Heart right ventricle (tissue), 16 donors: ENCODE measurements at places on chromosomes 7 and 10. TPM values are rescaled to one million over a fixed set of nuclear protein-coding genes. Genes with fewer than 3 reads are reported as not detected.
A peak's percentile ranks its signal among the peaks of the same experiment; 100 is the strongest.

ZWINT gene
- 1.1 TPM for polyA plus RNA-seq

DNA sequence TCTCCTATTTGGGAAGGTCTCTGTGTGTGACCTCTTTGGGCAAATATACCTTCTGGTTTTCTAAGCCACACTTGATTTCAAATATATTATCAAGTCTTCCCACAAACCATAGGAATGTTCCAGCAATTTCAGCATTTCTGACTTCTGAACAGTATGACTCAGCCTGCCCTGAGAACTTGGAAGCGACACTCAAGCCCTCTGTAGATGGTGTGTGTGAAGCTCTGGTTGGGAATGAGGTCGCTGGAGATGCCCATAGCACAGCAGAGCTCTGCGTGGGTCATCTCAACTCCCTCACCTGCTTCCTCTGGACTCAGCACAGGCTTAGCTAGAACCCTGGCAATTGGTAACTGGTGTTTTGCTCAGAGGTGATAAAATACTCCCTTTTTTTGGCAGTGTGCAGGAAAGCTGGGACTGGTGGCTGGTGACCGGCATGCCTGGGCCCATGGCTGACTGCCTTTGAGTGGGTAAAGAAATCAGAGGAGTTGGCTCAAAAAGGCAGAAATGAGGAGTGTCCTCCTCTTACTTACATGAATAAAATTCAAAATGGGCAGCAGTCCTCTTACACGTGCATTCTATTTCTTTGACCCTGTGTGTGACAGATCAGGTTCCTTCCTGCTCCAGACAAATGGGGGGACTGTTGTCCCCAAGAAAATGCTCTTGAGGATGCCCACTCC is 87.5 kb upstream of the NRP1 start:
- H3K27ac ChIP-seq = no peak overlapping the region
- DNase-seq = no peak
- no peaks in the 10 kb centered on the region for H3K36me3 ChIP-seq
- H3K4me1 ChIP-seq = no peaks in the 10 kb centered on the region

TMEM273 gene
- polyA plus RNA-seq = 28.5 TPM

DNA sequence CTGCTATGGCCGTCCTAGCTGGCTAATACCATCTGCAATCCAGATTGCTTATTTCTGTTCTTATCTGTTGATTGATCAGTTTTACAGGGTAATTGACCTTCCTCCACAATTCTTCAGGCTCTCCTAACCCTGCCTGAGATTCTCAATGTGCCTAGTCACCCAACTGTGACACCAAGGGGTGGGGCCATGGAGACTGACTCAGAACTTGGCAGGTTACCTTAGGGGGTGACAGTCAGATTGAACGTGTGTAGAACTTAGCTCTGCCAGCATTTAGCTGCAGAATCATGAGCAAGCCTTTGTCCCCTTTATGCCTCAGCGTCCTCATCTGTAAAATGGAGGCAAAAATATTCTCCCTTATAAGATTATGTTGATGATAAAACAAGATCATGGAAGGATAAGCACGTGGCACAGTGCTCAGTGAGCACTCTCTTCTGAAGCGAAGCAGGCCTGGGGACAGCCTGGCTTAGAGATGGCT is 19.1 kb upstream of the LEP start:
- no peak for DNase-seq
- peaks cover 27% of the 10 kb centered on the region for H3K4me1 ChIP-seq
- peaks cover 46% of the 10 kb centered on the region for H3K27me3 ChIP-seq
- no peak overlapping the region for H3K4me3 ChIP-seq
- no peaks in the 10 kb centered on the region for H3K36me3 ChIP-seq
- no peak overlapping the region for H3K27ac ChIP-seq

GRCh38 chr7:70178787-70179186 is 580.5 kb downstream of the AUTS2 start:
- no peak overlapping the region for H3K4me3 ChIP-seq
- no peak for DNase-seq
- H3K4me1 ChIP-seq = no peaks in the 10 kb centered on the region
- H3K27ac ChIP-seq = no peak overlapping the region
- no peaks in the 10 kb centered on the region for H3K36me3 ChIP-seq

DNA sequence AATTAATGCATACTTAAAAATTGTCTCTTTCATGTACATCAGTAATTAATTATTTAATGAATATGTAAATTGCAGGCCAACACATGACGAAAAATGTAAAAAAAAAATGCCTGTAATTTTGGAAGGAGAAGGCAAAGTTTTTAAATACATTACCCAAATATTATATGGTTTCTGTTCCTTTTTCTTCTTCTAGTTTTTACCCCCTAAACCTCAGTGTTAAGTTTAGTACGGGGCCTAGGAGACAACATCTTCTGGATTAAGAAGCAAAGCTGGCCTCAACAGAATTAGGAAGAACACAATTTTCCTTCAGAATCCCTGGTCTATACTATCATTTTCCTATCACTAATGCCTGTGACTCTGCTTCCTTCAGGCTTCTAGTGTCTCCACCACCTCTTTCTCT is 459.3 kb upstream of the NRP1 start:
- H3K27me3 ChIP-seq = no peaks in the 10 kb centered on the region
- DNase-seq = no peak
- no peak overlapping the region for H3K27ac ChIP-seq
- H3K4me1 ChIP-seq = peaks cover 11% of the 10 kb centered on the region
- no peaks in the 10 kb centered on the region for H3K36me3 ChIP-seq

ATP6V0A4 gene
- not detected for polyA plus RNA-seq

DNA sequence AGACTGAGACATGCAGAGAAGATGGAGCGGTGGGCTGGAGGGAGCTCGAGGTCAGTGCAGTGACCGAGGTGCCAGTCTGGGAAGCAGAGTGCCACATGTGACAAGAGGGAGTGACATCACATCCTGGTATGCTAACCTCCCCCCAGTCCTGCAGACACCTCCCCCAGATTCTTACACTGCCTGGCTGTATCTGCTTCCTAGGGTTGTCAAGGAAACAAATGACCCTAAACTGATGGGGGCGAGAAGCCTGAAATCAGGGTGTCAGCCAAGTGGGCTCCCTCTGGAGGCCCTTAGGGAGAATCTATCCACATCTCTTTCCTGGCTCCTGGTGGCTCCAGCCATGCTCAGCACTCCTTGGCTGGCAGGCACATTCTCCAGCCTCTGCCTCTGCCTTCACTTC is 316.1 kb upstream of the ZMIZ1 start:
- no peak for DNase-seq
- H3K4me3 ChIP-seq = no peak overlapping the region
- H3K27me3 ChIP-seq = peaks cover 12% of the 10 kb centered on the region
- H3K27ac ChIP-seq = no peak overlapping the region
- no peaks in the 10 kb centered on the region for H3K36me3 ChIP-seq

GRCh38 chr10:22321156-22321923 is 441 bp downstream of the BMI1 start:
- peak; percentile 77 for DNase-seq
- peak overlapping the region; percentile 94 for H3K27ac ChIP-seq
- H3K4me3 ChIP-seq = peak overlapping the region; percentile 88
- H3K36me3 ChIP-seq = no peaks in the 10 kb centered on the region
- peaks cover 33% of the 10 kb centered on the region for H3K27me3 ChIP-seq
- H3K4me1 ChIP-seq = peaks cover 32% of the 10 kb centered on the region

- no peaks in the 10 kb centered on the region for H3K27me3 ChIP-seq
- peaks cover 49% of the 10 kb centered on the region for H3K4me1 ChIP-seq
- H3K36me3 ChIP-seq = no peaks in the 10 kb centered on the region
- H3K4me3 ChIP-seq = no peak overlapping the region
- no peak overlapping the region for H3K27ac ChIP-seq
- DNase-seq = no peak
Observed at GRCh38 chr7:47500103-47500563, 81.8 kb downstream of the TNS3 start.

RBM48 gene
- 6.8 TPM for polyA plus RNA-seq

GRCh38 chr10:77846718-77847311 is 79.7 kb downstream of the DLG5 start:
- H3K4me3 ChIP-seq = no peak overlapping the region
- no peaks in the 10 kb centered on the region for H3K27me3 ChIP-seq
- DNase-seq = peak; percentile 81
- H3K4me1 ChIP-seq = peaks cover 4% of the 10 kb centered on the region
- peaks cover 20% of the 10 kb centered on the region for H3K36me3 ChIP-seq
- peak overlapping the region; percentile 48 for H3K27ac ChIP-seq

PTPN20 gene
- 3.2 TPM for polyA plus RNA-seq

DNA sequence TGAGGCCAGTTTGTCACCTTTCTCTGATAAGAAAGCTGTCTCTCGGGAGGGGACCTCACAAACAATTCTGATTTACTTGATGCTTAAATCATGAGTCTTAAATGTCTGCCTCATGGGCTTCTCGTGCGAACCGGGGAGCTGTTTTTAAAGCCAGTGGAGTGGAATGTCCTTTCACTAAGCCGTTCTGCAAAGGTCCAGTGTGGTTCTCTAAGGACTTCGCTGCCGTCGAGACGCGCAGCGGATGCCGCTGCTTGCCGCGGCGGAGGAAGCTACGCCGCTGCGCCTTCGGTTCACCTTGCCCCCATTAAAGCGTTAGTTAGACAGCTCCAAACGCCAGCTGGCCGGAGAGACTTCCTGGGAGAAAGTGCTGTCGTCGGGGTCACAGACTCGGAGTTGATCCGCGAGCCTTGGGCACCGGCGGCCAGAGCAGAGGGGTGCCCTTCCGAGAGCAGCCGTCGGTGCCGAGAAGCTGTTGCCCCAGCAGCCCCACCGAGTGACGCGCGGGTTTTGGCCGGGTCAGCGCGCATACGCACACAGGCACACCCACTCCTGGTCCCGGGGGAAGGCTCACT is 1.3 kb upstream of the HMX3 start:
- no peaks in the 10 kb centered on the region for H3K36me3 ChIP-seq
- no peak for DNase-seq
- H3K4me1 ChIP-seq = peaks cover 31% of the 10 kb centered on the region

GRCh38 chr10:3195726-3196125 is 23.1 kb upstream of the PITRM1 start:
- H3K4me3 ChIP-seq = no peak overlapping the region
- no peak for DNase-seq
- peaks cover 6% of the 10 kb centered on the region for H3K4me1 ChIP-seq
- no peaks in the 10 kb centered on the region for H3K27me3 ChIP-seq
- no peaks in the 10 kb centered on the region for H3K36me3 ChIP-seq

PON3 gene
- polyA plus RNA-seq = 0.64 TPM

DNA sequence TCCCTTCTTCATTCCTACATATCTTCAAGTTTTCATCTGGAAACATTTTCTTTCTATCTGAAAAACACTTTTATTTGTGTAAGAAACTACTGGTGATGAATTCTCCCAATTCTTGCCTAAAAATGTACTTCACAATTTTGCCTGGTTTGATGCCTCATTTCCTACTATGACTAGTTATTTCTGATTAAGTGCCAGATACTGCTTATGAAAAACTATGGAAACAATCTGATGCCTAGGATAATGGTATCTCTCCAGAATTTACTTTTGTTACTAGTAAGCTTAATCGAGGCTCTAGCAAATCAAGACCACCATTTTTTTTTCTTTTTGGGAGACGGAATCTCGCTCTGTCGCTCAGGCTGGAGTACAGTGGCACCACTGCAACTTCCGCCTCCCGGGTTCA is 31.3 kb downstream of the CACUL1 start:
- H3K4me3 ChIP-seq = no peak overlapping the region
- peaks cover 5% of the 10 kb centered on the region for H3K36me3 ChIP-seq
- no peaks in the 10 kb centered on the region for H3K27me3 ChIP-seq
- no peak overlapping the region for H3K27ac ChIP-seq
- peaks cover 19% of the 10 kb centered on the region for H3K4me1 ChIP-seq
- no peak for DNase-seq

SLC26A5 gene
- polyA plus RNA-seq = not detected
